HL-60 (cell line): ENCODE measurements at places on chromosomes 6 and 20.

- no peak for DNase-seq
These were observed 21.9 kb downstream of the CD40 start for GRCh38 chr20:46139908-46140482.

DNA sequence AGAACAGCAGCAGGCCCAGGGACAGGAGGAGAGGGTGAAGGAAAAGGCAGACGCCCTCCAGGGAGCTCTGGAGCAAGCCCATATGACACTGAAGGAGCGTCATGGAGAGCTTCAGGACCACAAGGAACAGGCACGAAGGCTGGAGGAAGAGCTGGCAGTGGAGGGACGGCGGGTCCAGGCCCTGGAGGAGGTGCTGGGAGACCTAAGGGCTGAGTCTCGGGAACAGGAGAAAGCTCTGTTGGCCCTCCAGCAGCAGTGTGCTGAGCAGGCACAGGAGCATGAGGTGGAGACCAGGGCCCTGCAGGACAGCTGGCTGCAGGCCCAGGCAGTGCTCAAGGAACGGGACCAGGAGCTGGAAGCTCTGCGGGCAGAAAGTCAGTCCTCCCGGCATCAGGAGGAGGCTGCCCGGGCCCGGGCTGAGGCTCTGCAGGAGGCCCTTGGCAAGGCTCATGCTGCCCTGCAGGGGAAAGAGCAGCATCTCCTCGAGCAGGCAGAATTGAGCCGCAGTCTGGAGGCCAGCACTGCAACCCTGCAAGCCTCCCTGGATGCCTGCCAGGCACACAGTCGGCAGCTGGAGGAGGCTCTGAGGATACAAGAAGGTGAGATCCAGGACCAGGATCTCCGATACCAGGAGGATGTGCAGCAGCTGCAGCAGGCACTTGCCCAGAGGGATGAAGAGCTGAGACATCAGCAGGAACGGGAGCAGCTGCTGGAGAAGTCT is 25.5 kb downstream of the C20orf173 start:
- DNase-seq, result no peak

GRCh38 chr6:40754461-40755045 is 167.4 kb upstream of the LRFN2 start:
- DNase-seq, result no peak

DNA sequence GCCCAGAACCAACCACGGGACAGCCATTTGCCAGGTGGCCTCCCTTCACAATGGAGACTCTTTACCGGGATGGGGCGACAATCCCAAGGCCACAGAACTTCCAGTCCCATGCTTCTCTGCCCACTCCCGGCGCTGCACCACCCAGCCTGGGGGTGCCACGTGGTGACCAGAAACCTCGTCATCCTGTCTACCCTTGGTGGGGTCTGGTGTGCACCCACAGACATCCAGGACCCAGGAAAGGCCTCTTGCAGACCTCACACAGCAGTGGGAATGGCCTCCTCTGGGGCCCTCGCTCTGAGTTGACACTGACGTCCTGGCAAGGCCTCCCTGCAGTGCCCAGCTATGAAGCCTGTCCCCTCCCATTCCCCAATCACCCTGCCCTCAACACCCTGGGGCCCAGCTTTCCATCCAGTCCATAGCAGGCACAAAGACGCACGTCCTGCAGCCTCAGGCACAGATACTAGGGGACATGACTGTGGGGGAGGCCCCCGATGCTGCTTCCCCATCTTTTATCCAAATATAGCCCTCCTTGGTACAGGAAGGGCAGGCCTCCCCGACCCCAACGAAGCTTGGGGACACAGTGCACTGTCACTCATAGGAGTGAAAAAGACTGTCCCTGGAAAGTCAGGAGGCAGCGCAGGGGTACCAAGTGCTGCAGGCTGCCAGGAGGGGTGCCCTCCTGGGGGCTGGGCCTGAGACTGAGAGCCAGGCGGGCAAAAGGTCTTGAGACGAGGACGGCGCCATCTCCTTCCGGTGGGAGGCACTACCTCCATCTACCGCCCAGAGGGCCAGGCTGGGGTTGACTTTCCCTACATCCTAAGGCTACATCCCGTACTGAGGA is 7.2 kb downstream of the CST7 start:
- no peak for DNase-seq

GRCh38 chr6:112626468-112627082 is 279.4 kb downstream of the RFPL4B start:
- no peak for DNase-seq

- no peak for DNase-seq
These were observed 60.5 kb upstream of the SLC22A23 start for GRCh38 chr6:3517350-3517749.

GRCh38 chr6:122495612-122496011 is 24.0 kb upstream of the SERINC1 start:
- peak; percentile 55 for DNase-seq

DNA sequence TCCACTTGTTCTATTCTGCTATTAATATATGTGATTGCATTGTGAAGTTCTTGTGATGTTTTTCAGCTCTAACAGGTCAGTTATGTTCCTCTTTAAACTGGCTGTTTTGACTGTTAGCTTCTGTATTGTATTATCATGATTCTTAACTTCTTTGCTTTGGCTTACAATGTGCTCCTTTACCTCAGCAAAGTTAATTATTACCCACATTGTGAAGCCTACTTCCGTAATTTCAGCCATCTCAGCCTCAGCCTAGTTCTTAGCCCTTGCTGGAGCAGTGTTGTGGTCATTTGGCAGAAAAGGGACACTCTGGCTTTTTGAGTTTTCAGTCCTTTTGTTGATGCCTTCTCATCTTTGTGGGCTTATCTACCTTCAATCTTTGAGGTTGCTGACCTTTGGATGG is 440.2 kb downstream of the TBC1D32 start:
- no peak for DNase-seq

- DNase-seq, result no peak
These were observed 93.4 kb upstream of the NHSL1 start for GRCh38 chr6:138592749-138593123.

DNA sequence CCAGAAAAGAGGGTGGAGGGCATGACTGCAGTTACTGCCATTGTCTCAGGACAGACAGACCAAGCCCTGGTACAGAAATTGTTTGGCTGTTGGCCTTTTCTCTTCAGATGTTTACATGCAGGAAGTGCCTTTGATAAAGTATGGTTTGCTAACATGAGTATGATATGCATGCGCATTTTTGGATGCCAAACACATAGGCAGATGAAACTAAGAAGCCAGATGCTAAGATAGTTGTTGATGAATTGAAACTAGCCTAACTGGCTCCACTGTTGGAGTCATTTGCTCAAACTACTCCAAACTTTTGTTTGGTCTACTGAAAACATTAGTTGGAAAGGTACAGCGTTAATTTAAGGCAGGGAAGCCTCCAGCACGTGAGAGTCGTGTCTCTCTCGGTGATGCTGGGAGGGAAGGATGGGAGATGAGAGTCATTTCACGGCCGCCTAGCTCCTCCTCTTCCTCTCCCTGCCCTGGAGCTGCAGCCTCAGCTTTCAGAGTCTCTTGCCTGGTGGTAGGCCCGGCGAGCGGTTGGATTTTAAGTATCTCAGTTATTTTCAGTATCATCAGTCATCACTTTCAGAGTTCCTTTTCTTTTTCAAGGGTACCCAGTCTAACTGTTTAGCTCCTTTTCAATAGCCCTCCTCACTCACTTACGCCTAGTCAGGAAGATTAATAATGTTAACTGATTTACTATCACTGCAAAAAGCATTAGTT is 29.7 kb downstream of the RREB1 start:
- peak; percentile 70 for DNase-seq

DNA sequence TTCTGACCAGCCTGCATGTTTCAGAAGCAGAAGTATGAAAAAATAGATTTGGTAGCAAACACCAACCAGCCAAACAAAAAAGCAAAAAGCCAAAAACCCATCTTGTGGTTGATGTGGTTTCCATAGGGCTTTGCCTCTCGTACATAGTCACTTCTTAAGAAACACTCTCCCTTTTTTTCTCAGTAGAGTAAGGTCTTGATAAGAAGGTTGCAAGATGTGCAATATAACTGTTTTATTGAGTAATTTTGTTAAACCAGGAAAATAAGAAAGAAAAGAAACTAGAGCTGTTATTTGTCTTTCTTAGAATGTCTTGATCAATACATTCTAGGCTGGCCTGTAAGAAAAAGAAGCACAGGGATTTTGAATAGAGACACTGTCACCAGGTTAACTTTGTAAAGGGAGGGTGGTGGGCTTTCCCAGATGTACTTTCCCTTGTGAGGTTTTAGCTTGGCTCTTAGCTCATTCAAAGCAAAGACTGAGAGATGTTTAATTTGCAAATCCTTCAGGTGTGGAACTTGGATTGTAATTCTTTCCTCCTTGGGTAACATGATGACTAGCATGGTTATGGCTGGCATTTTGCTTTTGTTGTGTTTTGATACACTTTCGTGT is 49.7 kb downstream of the AKAP12 start:
- DNase-seq, result peak; percentile 51

DNA sequence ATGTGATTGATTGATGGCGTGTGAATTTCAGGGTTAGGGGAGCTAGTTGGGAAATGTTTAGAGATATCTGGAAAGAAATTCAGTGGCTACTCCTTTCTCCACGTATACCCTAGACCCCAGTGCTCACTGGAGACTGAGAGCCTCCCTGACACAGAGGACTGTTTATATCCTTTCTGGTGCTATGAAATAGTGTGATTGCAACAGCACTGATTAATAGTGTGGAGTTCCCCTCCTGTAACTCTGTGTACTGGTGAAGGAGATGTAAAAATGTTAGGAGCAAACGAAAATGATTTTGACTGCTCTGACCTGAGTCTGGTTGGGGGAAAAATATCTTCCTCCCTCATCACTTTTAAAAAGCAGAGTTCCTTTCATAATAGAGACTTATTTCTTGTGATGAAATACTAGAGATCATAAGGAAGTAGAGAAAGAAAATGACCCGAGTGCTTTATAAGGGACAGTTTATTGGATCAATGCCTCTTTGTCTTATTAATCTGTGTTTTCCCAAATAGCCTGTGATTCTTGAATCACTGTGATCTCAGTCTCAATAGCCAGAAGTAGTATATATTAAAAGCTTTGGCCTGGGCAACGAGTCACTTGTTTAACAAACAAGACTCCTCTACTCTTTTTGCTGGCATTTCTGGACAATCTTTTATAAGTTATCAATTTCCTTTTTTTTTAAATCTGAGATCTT is 92.3 kb downstream of the RNF182 start:
- DNase-seq, result no peak

- no peak for DNase-seq
These were observed 589.8 kb downstream of the BCKDHB start for GRCh38 chr6:80696268-80696667.

GRCh38 chr20:38434770-38435554 is at the start of gene SNHG17:
Gene SNHG17, minus strand, starts transcription at chr20:38435328.
- DNase-seq, result peak; percentile 92

GRCh38 chr6:50836231-50836630 is 17.6 kb downstream of the TFAP2B start:
- DNase-seq, result no peak

DNA sequence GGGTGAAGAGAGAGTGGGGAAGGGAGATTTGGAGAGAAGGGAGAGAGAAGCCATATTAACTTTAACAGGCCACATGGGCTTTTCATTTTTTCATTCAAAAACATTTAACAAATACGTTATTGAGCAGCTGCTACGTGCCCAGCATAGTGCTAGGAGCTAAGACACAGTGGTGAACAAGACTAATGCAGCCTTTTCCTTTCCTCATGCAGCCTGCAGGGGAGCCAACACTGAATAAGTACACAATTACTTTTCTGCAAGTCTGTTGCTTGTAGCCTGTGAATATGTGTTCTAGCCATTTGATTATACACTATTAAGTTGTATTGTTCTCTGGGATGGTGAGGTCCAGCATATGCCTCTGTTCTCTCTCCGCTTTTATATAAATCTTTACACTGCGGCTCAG is 1.9 kb upstream of the BLOC1S5 start:
- no peak for DNase-seq

- no peak for DNase-seq
These were observed 5.3 kb downstream of the PTK6 start for GRCh38 chr20:63531686-63532448.

- DNase-seq, result peak; percentile 57
These were observed 74.7 kb upstream of the SLC4A11 start for GRCh38 chr20:3313683-3314065.

DNA sequence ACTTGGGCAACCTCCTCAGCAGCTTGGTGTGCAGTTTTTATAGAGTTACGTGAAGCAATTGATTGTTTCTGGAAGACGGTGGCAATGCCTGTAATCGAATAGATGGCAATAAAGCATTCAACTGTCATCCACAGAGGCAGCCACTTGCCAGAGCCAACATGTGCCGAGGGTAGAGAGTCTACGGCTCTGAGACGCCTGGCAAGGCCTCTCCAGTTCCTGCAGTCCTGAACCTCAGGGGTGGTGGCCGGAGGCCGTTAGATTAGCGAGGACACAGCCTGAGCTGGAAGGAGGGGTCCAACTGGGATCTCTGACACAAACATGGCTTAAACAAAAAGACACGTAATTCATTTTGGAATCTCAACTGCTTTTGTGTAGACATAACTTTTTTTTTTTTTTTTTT is 775 bp upstream of the TTLL2 start:
- no peak for DNase-seq

- no peak for DNase-seq
These were observed 289.1 kb upstream of the PREP start for GRCh38 chr6:105691971-105692370.

DNA sequence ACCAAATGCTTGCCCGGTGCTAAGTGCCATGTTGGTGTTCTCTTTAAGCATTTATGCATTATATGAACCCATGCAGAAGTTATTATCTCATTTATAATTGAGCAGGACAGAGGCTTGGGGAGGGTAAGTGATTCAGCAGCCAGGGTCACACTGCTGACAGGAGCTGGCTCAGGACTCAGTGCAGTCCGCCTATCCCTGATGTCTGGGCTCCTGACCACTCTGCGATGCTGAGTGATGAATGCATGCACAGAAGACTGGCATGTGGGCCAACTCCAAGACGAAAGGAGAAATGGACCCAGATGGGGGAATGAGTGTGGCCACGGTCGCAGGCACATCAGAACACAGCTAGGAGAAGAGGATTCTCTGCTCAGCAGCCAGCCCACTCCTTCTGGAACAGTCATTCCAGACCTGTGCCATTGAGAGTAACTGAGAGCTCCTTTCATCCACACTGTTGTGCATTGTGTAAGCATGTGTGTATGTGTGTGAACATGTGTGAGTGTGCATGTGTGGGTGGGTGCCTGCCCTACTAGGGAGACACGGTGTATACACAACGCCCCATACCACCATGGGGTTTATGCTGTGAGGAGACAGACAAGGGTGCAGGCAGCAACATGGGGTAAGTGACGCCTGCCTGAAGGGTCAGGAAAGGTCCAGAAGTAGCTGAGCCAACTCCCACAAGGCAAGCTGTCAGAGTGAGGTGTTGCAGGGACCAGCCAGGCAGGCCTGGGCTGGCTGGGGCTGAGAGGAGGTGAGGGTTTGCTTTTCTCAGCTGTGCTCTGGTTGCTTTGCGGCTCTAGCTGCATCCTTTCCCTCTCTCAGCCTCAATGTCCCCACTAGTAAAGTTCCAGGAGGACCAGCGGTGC is 97.8 kb upstream of the PMEPA1 start:
- DNase-seq, result no peak

DNA sequence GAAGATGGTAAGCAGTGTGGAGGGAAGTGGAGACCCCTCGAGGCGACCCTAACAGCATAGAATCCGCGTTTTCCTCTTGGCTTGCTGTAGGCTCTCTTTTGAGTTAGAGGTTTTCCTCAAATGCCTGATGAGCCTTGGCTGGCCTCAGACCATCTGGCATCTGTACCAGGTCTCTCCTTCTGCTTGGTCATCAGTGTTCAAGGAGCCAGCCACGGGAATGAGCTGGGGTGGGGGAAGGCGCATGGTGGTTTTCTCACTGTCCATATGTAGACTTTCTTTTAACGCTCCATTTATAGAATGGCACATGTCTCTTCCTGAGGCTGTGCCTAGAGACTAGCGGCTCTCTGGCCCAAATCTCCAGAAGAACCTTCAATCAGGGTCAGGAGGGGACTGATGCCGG is 8.1 kb upstream of the GUCA1A start:
- DNase-seq, result no peak

GRCh38 chr6:133749427-133749826 is 139.5 kb upstream of the TCF21 start:
- DNase-seq, result no peak
